ENCODE measurements at places on chromosomes 7 and 10.

- DNase-seq: no peak
These were observed 1.3 kb downstream of the FBXL15 start for GRCh38 chr10:102421757-102422512.

DNA sequence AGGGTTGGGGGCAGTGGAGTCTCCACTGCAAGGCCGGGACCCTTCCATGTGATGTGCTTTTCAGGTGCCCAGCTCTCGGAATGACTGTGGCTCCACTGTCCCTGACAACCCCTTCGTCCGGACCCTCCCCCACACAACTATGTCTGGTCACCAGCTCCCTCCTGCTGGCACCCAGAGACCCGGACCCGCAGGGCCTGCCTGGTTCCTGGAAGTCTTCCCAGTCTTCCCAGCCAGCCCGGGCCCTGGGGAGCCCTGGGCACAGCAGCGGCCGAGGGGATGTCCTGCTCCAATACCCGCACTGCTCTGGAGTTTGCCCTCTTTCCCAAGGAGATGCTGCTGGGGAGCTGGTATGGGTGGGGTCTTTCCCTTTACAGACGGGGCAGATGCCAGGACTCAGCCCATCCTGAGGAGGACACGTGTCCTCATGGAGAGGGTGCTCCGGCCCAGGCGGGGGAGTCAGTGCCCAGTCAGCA, 5.5 kb downstream of the ATP6V0E2 start:
- DNase-seq: no peak

DNA sequence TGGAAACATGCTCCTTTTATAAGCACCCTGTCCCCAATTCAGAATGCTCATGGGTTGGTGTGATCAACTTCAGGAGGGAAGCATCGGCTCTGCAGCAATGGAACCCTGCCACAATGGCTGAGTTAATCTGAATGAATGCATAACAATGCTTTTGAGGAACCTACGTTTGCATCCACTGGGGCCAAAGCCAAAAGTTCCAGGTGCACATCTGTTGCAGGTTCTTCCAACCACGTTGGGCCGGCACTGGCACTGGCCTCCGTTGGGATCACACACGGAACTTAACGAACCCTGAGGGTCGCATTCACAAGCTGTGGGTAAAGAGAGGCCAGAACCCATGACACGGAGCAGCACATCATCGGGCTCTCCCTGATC, 43.4 kb downstream of the LAMB1 start:
- DNase-seq: no peak

DNA sequence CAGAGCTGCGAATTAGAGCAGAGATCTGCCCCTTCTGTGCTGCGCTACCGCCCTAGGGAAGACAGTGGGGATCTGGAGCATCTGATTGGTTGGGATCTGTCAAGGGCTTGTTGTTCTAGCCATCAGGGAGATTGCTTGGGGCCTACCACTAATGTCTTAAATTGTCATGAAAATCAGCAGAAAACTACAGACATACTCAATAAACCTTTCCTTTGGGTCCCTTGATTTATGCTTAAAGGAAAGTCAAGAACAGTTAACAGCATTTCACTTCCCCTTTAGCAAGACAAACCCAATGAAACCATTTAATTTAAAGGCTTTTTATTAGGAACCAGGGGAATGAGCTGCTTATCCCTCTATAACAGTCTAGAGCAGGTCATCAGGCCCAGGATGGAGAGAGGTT, 10.0 kb downstream of the SLC25A28 start:
- DNase-seq: no peak

GRCh38 chr10:35803046-35803445, 160.9 kb upstream of the FZD8 start:
- DNase-seq: no peak

GRCh38 chr10:133465950-133466474, 12.3 kb downstream of the SCART1 start:
- no peak for DNase-seq

GRCh38 chr7:51329696-51330263, 13.2 kb upstream of the COBL start:
- no peak for DNase-seq

DNA sequence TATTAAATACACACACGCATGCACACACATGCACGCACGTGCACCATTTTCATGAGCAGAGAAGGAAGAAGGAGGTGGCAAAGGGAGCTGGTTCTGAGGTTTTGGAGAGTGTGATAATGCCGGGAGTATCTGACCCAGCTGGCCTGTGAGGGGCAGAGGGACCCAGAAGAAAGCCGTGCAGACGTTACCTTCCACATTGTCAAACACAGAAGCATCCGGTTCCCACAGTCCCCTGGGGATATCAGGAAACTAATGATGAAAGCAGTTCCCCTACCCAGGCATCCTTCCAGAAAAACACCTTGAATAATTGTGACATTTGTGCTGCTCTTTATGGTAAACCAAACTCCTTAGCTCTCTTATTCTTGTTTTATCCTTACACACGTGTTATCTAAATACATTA, 85.7 kb upstream of the FAM180A start:
- no peak for DNase-seq

- DNase-seq: peak; percentile 57
These were observed 519 bp downstream of the PITRM1 start for GRCh38 chr10:3172081-3172445.

GRCh38 chr7:84455788-84456187, 261.2 kb upstream of the SEMA3A start:
- DNase-seq: no peak

DNA sequence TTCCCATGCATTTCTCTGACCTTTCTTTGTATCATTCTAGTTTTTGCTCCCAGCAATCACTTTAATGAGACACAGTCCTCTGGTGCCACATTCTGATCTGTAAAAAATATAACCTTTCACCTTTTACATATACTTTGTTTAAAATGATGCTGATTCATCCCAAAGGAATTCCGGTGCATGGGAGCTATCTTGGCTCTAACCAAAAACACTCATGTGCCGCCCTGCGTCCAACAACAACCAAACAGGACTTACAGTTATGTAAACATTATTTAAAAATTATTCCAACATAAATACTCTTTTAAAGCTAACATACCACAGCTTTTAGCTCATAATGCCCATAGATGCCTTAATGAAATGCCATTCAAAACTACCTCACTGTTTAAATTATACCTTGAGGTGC, 7.7 kb upstream of the OPALIN start:
- no peak for DNase-seq

- DNase-seq: no peak
These were observed 16.1 kb downstream of the R3HCC1L start for GRCh38 chr10:98150544-98150943.
